Stimulated activated CD8-positive, alpha-beta memory T cell treated with anti-CD3 and anti-CD28 coated beads, Interleukin-12 subunit alpha, Interleukin-12 subunit beta, amount 100 ng/mL, for 4 hours (primary cell): ENCODE measurements at places on chromosomes 3 and 15.

- no peak for DNase-seq
These were observed 99.5 kb upstream of the MCTP2 start for GRCh38 chr15:94131875-94132274.

GRCh38 chr3:193947596-193947995 is 188.4 kb upstream of the HES1 start:
- no peak for DNase-seq

- DNase-seq: peak; percentile 9
These were observed 103.0 kb upstream of the VEPH1 start for GRCh38 chr3:157606011-157606851.

- DNase-seq: no peak
These were observed 76.0 kb upstream of the GSK3B start for GRCh38 chr3:120170223-120170622.
